Esophagus squamous epithelium (tissue), 5 donors: ENCODE measurements at places on chromosomes 1 and 21.

GRCh38 chr1:3939242-3940080, 39.4 kb upstream of the C1orf174 start:
- DNase-seq = no peak

GRCh38 chr1:224609333-224609732, 6.8 kb upstream of the CNIH3 start:
- DNase-seq = no peak

DNA sequence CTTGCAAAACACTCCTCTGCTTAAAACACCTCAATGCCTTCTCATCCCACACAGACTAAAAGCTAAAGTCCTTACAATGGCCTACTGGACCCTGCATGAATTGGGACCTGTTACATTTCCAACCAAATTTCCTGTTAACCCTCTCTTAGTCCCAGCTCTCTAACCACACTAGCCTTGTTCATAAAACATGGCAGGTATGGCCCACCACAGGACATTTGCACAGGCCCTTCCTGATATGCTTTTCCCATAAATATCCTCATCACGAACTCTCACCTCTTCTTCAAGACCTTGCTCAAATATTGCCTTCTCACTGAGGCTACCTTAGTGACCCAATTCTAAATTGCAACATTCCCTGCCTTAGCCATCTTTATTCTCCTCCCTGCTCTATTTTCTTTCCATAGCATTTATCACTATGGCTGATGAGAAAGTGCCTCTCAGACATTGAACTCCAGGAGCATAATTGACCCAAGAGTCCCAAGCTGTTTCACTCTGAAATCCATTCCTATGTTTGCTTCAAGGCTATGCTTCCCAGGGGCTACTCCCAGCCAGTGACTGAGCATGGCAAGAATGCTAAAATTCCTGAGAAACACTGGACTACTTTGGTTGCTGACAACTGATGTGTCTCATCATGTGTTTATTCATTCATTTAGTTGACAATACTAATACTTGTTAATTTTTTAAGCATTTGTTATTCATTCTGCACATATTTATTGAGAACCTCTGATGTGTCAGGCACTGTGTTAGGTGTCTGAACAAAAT, 2.7 kb upstream of the PALMD start:
- DNase-seq = no peak

DNA sequence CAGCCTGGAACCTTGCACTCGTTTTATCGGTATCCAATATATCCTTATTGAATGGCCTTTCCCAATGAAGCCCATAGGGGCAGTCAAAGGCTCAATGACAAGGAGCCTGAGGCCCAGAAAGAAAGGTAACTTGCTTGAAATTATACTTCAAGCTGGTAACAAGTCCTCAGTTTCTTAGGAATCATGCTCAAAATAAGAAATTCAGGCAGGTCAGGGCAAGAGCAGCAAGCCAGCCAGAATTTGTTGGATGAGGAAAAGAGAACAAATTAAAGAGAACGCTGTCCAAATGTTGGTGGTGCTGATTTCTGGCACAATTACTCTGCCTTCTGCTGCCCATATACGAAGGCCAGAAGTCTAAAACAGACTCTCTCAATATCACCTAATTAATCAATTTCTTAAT, 77.6 kb downstream of the DDX20 start:
- DNase-seq = no peak

DNA sequence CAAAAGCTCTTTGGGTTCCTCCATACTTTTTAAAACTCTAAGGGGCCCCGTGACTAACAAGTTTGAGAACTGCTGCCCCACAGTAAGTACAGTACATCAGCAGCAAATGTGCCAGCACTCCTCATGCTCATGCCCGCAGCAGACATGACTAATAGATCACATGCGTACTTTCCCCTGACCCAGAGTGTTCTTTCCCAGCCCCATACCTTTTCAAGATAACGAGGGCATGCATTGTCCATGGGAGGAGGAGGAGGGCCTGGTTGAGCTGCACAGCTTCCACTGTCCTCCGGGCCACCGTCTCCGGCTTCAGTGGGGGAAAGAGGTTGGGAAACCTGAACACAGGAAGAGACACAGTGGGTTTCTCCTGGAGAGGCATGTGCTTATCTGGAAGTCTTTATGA, 45.5 kb downstream of the DHRS3 start:
- no peak for DNase-seq

- DNase-seq = no peak
Measured at GRCh38 chr1:37288900-37289299, 185.5 kb upstream of the ZC3H12A start.

DNA sequence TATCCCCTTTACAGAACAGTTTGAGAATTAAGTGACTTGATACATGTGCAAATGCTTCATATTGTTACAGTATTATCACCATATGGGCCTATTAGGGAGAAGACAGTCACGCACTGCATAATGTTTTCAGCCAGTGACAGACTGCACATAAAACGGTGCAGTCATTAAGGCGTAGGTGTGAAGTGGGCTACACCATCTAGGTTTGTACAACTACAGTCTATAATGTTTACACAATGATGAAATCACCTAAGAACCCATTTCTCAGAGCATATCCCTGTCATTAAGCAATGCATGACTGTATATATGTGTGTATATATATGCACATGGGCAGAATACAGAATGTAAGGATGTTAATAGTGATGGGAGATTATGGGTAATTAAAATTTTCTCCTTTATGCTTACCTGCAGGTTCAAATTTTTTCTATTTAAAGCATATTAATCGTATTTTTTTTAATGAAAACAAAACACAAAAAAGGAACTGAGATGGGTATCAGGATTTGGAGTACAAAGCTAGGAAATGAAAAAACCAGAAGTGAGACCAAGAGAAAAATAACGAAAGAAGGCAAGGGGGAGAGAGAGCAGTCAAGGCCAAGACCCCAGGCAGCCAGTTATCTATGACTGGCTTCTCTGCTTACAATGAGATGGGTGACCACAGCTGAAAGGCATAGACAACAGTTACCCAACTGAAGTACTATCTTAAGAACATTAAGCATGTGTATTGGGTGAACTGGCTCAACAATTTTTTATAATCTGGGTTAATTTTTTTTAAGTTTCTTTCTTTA, 122.9 kb upstream of the DAB1 start:
- no peak for DNase-seq

DNA sequence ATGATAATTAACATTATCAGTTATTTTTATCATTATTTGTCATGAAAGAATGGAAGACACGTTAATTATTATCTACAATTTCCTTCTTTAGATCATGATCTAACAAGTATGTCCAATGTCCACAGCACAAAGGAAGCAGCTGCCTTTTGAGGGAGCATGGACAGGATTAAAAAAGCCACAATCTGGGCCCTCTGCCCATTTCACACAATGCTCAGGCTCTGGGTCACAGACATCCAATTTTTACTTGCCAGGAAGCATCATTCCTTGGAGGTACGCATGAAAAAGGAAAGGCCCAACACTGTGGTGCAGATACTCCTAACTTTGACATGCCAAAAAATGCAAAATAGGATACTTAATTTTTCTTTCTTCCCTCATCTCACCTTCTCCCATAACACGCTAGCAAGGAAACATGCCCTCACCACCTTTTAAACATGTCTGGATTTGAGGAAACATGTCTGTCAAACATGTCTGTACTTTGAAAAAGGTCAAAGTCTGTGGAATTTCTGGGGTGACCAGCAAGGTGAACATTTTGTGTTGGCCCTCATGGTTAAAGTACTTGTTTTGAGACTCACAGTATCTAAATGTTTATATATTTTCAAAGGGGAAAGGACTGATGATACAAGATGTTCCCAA, 40.0 kb downstream of the GADD45A start:
- no peak for DNase-seq

DNA sequence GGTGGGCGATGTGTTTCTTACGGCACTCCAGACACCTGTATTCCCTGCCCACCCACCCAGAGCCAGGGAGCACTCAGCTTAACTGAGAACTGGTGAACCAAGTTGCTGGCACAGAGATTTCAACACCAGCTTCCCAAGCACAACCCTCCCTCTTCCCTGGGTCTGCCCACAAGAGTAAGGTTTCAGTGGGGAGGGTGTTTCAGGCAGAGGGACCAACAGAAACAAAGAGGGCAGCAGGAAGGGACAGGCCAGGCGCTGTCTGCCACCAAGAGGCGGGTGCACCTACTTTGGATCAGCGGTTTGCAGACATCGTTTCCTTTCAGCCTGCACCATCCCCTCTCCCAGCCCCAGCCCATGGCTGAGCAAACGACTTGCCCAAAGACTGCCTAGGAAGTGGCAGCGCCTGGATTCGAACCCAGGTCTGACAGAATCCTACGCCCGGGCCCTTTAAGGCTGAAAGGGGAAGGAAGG, 21.9 kb upstream of the ALDH4A1 start:
- DNase-seq = no peak

- no peak for DNase-seq
Measured at GRCh38 chr1:21329209-21329844, 39.1 kb upstream of the ECE1 start.

- no peak for DNase-seq
Measured at GRCh38 chr1:32538887-32539583, at the start of gene ZBTB8A. Gene ZBTB8A, plus strand, starts transcription at chr1:32539427. Its CDS starts 53,505 bp downstream, at chr1:32592932.

DNA sequence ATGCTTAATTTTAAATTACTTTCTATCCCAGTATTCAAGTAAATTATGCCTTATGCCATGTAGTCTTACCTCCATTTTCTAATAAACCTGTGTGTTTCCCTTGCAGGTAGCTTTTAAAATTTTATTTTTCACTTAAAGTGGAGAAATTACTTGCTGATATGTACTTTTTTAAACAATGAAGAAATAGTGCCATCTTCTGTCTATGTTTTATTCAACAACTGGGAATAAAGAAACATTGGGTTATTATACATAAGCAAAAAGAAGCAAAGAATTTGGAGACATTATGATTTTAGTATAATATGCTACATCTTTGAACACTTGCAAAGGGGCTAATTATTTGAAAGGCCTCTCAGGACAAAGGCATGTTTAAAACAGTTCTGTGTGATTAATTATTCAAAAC, 1912.9 kb downstream of the MRPL39 start:
- no peak for DNase-seq

GRCh38 chr1:55084257-55084656, 44.9 kb downstream of the PCSK9 start:
- no peak for DNase-seq

- no peak for DNase-seq
Measured at GRCh38 chr1:22327411-22327810, 124.2 kb upstream of the ZBTB40 start.

DNA sequence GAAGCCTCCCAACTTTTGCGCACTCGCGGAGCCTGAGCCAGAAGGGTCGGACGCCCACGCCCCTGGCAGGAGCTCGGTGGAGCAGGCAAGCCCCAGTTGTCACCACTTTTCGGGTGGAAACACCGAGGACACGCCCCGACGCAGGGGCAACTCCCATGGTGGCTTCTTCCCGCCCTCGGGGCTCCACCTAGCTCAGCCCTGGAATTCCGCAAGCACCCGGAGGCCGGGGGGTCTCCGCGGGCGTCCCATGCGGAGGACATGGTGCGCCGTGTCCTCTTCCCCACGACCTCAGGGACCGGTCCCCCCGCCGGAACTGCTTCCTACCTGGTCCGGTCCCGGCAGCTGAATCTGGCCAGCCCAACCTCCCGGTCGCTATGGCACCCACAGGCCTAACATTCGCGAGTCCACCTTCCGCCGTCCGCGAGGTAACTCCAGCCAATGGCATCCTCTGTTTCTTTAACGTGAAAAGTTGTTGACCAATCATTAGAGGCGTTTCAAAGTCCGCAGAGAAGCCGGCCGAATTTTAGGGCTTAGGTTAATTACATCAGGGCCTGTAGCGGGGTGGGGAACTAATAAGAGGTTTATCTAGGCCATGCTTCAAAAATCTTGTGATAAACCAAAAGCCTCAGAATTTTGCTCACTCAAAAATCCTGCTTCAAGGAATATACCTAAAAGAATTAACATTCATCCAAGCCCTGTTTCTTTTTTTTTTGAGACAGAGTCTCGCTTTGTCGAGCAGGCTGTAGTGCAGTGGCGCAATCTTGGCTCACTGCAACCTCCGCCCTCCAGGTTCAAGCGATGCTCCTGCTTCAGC, at the start of gene STPG1:
Gene STPG1, minus strand, starts transcription at position 433 of the 814 bp plus-strand sequence. CDS start 12,394 bp downstream, outside the sequence.
- DNase-seq = peak; percentile 20

DNA sequence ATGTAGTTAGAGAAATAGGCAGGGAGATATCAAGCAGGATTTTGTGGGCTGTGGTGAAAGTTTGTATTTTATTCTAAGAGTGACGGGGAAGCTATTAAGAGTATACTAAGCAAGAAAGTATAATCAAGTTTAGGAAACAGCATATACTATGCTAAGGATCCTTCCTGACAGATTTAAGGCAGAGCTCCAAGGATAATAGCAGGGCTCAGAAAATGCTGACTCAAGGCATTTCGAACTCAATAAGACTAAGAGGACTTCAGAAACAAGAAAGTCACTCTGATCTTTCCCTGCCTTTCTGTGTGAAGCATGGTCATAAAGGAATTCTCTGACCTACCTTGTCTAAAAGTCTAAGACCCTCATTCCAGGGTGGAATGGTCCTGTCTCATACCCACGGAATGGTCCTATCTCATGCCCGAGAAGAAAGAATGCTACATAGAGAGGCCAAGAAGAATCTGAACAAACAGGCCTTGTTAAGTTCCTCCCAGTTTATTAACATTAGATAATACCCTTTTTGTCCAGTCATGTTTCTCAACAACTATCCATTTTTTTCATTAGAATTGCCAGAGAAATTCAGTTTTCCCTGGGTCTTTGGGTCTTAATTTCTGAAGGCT, 59.1 kb downstream of the HFM1 start:
- DNase-seq = no peak

DNA sequence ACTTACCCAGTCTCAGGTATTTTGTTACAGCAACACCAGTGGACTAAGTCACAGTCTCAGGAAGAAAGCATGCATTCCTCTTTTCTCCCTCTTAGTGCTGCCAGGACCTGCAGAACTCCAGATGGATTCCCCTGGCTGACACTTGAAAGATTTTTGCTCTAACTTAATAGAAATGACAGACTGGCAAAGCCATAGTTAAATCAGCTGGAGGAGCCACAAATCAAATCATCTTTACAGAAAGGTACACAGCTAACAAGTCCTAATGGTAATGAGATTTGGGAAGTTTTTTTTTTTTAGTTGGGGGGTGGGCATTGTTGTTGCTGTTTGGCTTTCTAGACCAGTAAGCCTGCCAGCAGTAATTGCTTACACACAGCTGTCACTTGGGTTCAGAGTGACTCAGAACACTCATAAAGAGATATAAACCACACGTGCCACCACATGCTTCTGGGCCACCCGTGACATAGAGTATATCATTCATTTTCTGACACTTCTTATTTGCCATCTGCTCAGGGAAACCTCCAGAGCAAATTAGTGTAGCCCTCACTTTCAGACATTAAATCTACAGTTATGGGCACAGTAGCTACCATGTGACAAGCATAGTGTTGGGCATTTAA, 72.4 kb downstream of the FH start:
- no peak for DNase-seq
